ENCODE measurements at places on chromosomes 6 and 20.
A peak's percentile ranks its signal among the peaks of the same experiment; 100 is the strongest.

DNA sequence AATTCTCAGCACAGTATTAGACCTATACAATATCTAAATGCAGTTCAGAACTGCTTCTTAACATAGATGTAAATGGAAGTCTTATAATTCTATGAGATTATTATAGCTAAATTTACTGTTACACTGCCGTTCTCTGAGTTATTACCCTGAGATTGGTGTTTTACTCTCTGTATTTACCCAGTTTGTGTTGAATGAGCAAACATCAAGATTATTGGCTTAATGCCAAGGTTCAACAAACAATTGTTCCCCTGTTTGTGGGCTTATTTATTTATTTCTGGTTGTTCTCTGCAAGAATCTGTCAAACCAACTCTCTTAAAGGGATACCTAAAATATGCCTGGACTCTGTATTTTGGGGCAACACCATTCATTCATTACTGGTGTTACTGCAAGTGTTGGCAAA is 5.2 kb upstream of the STMND1 start:
- no peak for DNase-seq

DNA sequence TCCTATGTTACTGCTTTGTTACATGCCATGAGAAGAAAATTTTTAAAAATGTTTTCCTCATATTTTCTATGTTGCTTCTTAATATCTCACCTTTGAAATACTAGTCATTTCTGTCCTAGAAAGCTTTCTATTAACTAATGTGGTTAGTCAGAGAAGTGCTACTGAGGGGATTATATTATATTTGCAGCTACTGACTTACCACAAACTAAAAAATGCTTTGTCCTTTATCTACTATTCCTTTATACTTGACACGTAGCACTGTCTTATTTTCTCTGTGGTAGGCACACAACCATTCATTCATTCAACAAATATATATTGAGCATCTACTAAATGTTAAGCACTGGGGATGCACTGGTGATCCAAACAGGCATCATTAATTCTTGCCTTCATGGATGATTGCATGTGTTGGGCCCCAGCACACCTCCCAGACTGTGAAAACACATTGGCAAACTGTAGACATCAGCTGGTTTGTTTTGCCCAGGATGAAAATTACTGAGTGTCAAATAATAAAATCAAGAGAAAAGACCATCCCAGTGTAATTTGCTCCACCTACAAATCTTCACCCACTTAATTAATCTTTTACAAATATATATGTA is 10.7 kb upstream of the MLIP start:
- DNase-seq = no peak

DNA sequence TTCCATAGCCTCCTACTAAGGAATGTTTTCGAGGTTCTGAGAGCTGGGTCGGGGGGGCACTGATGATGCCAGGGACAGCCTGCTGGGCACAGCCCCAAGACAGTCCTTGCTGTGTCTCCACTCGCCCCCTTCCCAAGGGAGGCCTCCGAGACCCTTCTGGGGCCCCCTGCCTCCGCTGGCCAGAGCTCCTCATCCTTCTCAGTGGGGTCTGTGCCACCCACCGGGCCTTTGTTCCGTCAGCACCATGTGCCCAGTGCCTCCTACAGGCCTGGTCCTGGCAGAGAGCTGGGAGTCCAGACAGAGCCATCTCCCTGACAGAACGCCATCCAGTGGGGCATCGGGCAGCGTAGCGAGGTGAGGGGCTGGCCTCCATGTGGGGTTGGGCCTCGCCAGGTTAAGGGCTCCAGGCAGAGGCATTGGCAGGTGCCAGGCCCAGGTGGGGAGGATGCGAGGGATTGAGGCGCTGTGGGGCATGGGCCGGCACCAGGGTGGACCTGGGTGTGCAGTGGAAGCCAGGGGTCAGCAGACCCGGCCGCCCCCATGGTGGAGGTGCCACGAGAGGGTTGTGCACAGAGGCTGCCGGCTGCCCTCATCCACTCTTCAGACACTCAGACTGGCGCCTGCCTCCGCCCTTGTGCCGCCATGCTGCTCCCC is 13.3 kb downstream of the RBM38 start:
- no peak for DNase-seq

DNA sequence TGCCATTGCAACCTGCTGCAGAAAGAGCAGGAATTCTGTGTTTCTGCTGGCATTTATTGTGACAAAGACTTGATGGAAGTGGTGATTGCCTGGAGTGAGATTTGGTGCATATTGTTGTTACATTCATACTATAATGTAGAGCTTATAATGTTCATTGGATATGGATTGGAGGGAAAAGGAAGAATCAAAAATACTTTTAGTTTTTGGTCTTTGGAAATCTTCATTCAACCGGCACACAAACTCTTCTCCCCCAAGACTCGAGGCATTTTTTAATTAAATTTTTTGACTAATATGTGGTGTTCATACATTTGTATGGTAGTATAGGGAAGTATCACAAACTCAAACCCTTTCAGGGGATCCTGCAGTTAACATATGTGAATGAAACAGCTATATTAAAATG is 380.8 kb downstream of the DOK5 start:
- DNase-seq = no peak

DNA sequence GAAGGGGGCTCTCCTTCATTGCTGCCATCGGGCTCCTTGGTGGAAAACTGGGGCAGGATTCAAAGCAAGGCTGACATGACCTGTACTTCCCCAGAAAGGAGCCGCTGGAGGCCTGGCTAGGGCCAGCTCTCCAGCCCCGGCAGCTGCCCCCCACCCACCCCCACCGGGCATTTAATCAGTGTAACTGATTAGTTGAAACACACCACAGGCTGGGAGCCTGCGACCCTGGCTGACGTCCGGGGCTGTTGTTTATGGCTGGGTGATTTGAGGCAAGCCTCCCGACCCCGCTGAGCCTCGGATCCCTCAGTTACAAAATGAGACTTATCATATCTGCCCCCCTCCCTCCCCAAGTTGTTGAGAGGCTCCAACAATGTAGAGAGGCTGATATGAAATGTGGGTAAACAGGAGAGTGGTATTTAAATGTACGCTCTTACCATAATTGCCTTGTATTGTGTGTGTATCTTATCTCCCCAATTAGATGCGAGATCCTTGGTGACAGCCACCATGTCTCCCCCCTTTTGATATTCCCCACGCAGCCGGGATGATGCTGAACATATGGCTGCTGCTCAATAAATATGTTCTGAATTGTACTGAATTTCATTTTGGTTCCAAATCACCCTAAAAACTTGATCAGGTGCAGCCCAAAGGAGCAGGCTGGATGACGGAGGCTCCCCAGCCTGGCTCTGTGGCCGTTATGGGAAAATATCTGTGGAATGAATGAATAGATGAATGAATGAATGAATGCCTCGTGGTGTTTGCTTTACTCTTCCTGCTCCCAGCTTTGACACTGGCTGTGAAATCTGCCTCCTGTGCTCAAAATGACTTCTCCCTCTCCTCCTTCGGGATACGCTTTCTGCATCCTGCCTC is 31.8 kb upstream of the APCDD1L start:
- no peak for DNase-seq

- no peak for DNase-seq
Measured at GRCh38 chr6:17022604-17023003, 79.2 kb upstream of the STMND1 start.

DNA sequence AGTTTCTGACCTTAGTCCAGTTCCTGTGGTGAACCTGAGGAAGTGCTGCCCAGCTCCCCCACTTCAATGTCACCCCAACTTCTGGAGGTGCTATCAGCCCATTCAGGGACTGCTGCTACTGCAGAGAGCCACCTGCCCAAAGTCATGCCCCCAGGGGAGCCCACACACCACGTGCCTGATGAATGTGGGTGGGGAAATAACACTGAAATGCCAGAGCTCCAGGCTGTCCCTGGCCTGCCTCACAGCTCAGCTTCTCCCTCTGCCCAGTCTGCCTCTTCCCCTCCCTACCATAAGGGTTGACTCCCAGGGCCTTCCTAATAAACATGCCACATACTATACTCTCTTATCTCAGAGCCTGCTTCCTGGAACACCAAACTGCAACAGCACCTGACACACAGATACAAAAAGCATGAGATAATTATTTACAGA is 276.4 kb upstream of the MOCS1 start:
- no peak for DNase-seq

GRCh38 chr6:162976141-162976540 is 248.4 kb downstream of the PACRG start:
- DNase-seq = no peak

- no peak for DNase-seq
Measured at GRCh38 chr6:73523434-73524123, 2.7 kb upstream of the EEF1A1 start.

DNA sequence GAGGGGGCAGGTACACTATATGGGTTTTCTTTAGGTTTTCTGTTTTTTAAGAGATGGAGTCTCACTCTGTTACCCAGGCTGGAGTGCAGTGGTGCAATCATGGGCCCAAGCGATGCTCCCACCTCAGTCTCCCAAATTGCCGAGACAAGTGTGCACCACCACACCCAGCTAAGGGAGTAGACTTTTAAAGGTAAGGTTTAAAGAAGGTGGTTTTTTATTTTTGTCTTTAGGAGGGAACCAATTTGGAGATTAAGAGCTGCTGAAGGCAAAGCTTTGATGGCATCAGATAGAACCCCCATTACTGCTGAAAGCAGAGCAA is 7.9 kb downstream of the SRSF6 start:
- DNase-seq = no peak

GRCh38 chr6:52617087-52617486 is 40.2 kb upstream of the TRAM2 start:
- DNase-seq = no peak

GRCh38 chr6:4649728-4650127 is 126.5 kb upstream of the CDYL start:
- DNase-seq = no peak

DNA sequence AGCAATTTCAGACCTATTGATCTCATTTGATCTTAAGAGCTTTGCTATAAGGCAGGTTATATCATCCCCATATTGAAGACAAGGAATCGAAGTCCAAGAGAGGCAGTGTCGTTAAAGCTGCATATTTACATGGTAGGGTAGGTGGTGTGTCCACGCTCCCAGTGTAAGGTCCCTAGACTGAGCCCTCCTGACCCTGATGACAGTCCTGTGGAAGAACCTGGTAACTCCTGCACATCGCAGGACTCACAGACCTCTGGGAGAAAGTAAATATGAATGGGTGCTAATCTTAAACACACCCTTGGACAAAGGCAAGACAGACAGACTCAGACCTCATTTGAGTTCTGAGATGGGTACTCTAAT is 602 bp upstream of the HLA-DPB1 start:
- no peak for DNase-seq

GRCh38 chr6:132275066-132275970 is 126.0 kb downstream of the MOXD1 start:
- DNase-seq = no peak

- DNase-seq = no peak
Measured at GRCh38 chr6:149055195-149055899, 262.2 kb upstream of the TAB2 start.

DNA sequence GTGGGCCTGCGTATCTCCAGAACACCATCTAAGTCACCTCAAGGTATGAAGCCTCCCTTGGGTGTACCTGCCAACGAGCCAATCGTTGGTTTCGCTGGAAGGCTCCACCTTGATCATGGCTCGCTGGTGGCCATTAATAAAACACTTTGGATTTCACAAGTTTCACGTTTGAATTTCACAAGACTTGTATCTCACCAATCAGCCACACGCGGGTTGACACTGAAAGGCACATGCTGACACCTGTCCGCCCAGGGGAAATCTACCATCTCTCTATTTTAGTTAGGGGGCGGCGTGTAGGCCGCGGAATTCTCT is 586 bp upstream of the HMGA1 start:
- DNase-seq = peak; percentile 34

DNA sequence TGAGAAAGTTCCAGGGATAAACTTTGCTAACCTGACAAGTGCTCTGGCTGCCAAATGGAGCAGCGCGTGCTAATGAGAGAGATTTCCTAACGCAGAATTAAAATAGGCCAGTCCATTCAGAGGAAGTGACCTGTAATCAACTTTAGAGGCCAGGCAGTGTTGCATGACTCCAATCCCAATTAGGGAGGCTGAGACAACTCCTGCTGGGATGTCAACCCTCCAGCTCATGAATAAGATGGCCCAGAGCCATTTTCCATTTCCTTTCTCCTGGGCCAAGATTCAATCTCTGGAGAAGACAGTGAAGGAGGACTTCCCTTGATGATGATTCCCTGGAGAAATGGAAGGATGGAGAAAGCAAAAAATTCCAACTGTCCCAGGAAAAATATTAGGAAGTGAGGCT is 241.5 kb upstream of the RNF24 start:
- no peak for DNase-seq

GRCh38 chr6:105628156-105628860 is 225.4 kb upstream of the PREP start:
- no peak for DNase-seq

DNA sequence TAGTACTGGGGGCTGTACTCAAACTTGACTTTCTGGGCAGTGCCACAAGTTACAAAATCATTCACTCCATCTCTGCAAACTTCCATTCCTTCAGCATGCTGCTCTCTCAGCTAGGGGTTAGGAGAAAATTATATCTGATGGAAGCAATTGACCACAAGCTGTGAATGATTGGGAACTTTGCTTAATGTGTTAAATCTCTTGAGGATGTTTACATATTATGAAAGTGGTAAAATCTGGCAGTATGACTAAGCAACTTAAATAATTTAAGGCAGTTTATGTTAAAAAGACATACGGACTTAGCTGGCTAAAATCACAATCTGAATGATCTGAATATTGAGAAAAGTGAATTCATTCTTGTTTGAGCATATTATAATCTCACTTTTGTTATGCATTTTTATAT is 415.0 kb downstream of the PHF3 start:
- no peak for DNase-seq

GRCh38 chr6:6724539-6725467 is 136.3 kb downstream of the LY86 start:
- no peak for DNase-seq

DNA sequence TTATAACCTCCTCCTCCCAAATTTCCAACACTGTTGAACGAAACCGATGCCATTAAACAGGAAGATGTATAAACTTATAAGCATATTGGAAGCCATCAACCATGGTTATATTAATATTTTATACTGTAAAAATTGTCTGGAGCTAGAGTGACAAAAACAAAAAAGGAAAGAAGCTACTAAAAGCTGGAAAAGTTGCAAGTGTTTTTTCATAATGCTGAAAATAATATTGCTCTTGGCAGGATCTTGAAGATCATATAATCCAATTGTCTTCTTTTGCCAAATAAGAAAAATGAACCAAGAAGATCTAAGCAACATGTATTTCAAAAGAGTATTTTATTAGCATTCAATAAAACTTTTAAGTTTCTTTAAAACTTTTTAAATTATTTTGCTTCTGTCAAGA is 268.9 kb upstream of the HSF2 start:
- no peak for DNase-seq

- DNase-seq = no peak
Measured at GRCh38 chr6:23647045-23647444, 479.0 kb upstream of the NRSN1 start.

DNA sequence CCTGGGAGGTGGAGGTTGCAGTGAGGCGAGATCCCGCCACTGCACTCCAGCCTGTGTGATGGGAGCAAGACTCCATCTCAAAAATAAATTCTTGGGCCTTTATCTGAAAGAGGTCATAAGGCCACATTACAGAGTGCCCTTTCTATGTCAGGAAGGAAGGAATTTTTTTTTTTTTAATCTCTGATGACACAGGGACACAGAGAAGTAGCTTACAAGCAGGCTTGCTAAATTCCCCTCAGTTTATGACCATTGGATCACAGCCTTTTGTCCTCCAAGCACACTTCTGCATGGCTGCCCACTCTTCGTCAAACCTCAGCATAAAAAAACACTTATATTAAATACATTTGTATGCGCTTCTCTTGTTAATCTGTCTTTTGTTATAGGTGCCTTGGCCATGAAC is 7.5 kb upstream of the IFNGR1 start:
- no peak for DNase-seq

All from frontal cortex (tissue), 4 donors.